ENCODE measurements at places on chromosomes 7 and 10. TPM values are rescaled to one million over a fixed set of nuclear protein-coding genes. Genes with fewer than 3 reads are reported as not detected.

Gene PRSS1
- total RNA-seq: not detected

Gene FAM107B
- 8.0 TPM for total RNA-seq

Gene PHF14
- 41.4 TPM for total RNA-seq

Gene TRPV6
- total RNA-seq: not detected

Gene DOCK4
- total RNA-seq: 8.4 TPM

Gene EPHA1
- not detected for total RNA-seq

Gene GIMAP1
- not detected for total RNA-seq

Gene VENTX
- total RNA-seq: not detected

Gene SRRM3
- total RNA-seq: 0.53 TPM

Gene TRIM50
- not detected for total RNA-seq

Gene AGMO
- 0.35 TPM for total RNA-seq

Gene WAPL
- 40.1 TPM for total RNA-seq

Gene NPC1L1
- total RNA-seq: not detected

Gene STEAP1B
- 7.3 TPM for total RNA-seq

Gene RPS24
- total RNA-seq: 2,574 TPM

Gene ZC3HAV1L
- total RNA-seq: 4.6 TPM

Gene SFTPA1
- not detected for total RNA-seq

Gene GTF2I
- 44.3 TPM for total RNA-seq

Gene GARIN1A
- 0.53 TPM for total RNA-seq

Gene SLC26A5
- not detected for total RNA-seq

Gene LRRD1
- total RNA-seq: under 0.01 TPM

Gene ADARB2
- total RNA-seq: not detected

Gene HOXA5
- not detected for total RNA-seq

Gene ITGA8
- total RNA-seq: 1.5 TPM

Gene SMO
- total RNA-seq: 18.5 TPM

Gene KIF20B
- total RNA-seq: 4.2 TPM

Gene PDE6C
- not detected for total RNA-seq

Gene NSUN5
- total RNA-seq: 14.4 TPM

Gene HERPUD2
- 20.4 TPM for total RNA-seq

Gene NFKB2
- total RNA-seq: 17.1 TPM

Gene TDRD1
- 7.7 TPM for total RNA-seq

Gene BMPR1A
- 39.7 TPM for total RNA-seq

Measured in smooth muscle cell of the coronary artery (primary cell).